Ovary (tissue), 10 donors: ENCODE measurements at places on chromosomes 16 and 17. TPM values are rescaled to one million over a fixed set of nuclear protein-coding genes. Genes with fewer than 3 reads are reported as not detected.

The PPP1R27 gene
- not detected for total RNA-seq

The CBFA2T3 gene
- 2.3 TPM for total RNA-seq

DNA sequence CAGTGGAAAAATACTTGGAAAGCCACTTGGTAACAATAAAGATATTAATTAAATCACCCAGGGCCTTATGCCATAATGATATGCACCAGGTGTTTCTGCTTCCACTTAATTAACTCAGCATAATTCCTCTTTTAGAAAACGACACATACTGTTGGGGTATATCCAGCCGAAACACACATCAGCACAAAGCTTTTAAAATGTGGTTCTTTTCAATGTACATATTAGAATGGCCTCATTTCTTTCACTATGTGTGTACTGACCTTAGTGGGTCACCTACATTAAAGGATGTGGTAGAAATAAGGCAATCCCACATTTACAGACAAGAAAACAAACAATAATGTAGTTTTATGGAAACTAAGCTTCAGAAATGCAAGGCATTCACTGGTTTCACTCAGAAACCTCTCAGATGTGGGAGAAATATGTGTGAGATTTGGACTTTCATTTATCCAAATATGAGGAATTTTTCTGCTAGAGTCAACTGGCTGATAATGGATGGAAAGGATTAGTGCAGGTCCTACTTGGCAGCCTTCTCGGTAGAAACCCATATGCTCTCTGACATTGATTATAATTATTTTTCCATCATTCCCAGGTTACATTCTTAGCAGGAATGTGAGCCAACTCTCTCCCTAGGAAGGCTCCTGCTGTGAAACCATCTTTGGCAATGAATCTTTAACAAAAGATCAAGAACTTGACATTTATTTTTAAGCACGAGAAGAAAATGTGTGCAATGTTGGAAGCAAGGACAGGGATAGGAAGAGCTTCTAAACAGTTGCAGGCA, 66.7 kb upstream of the DHX40 start:
- H3K27me3 ChIP-seq = no peaks in the 10 kb centered on the region
- DNase-seq = no peak
- no peaks in the 10 kb centered on the region for H3K4me1 ChIP-seq
- no peaks in the 10 kb centered on the region for H3K36me3 ChIP-seq
- H3K4me3 ChIP-seq = no peak overlapping the region

The DNAI2 gene
- 0.87 TPM for total RNA-seq

DNA sequence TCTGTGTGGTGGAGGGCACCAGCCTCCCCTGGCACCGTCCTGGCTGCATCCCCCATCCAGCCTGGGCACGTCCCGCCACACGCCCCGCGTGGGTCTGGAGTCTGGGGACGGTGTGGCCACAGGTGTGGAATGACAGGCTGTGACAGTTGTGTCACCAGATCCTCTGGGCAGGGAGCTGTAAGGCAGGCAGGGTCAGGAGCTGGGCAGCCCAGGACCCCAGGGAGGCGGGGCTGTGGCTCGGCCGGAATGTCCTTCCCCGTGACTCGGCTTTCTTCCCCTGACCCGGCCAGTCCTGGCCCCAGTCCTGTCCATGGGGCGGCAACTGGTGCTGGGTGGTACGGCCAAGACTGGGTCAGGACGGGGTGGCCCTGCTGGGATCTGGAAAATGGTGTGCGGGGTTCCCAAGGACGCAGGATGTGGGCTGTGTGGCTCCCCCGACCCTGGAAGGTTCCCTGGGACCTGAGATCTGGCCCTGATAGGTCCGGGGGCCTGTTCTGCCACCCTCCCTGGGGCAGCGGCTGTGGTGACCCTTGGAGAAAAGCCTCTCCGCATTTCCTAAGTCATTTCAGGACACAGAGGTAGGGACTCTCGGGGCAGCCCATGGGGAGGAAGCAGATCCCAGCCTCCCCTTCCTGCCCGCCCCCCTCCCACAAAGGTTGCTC, 3.3 kb upstream of the SLC16A3 start:
- H3K36me3 ChIP-seq = no peaks in the 10 kb centered on the region
- H3K27me3 ChIP-seq = no peaks in the 10 kb centered on the region
- H3K27ac ChIP-seq = no peak overlapping the region
- H3K4me1 ChIP-seq = peaks cover 4% of the 10 kb centered on the region
- H3K4me3 ChIP-seq = no peak overlapping the region
- DNase-seq = no peak

DNA sequence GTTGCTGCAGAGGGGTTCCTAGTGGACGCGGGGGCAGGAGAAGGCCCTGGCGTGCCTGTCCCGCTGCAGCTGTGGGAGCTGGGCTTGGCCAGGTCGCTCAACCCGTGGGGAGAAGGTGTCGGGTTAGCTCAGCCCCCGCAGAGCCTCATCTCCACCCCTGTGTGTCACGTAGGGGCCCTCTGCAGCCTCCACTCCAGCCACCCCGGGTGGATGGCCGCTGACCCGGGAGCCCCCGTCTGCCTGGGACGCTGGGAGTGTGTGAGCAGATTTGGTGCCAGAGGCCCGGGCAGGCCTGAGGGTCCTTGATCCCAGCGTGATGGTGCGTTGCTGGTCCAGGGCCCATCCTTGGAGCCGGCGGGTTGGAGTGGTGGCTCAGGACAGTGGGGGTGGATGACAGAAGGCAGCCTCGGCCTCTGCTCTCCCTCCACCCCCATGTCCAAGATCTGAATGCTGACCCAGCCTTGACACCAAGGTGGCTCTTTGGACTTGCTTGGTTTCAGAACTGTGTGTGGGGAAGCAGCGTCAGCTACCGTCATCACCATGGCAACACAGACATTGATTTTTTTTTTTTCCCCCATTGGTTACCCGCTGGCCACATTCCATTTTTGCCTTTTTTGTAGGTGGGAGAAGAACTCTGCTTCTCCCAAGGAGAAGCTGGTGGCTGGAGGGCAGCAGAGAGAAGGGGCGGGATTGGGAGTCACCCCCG, 35.7 kb downstream of the BAIAP2 start:
- H3K27ac ChIP-seq = no peak overlapping the region
- no peaks in the 10 kb centered on the region for H3K27me3 ChIP-seq
- H3K4me1 ChIP-seq = no peaks in the 10 kb centered on the region
- no peak overlapping the region for H3K4me3 ChIP-seq
- no peaks in the 10 kb centered on the region for H3K36me3 ChIP-seq

GRCh38 chr16:49700251-49701064, 155.5 kb downstream of the ZNF423 start:
- no peaks in the 10 kb centered on the region for H3K36me3 ChIP-seq
- H3K4me1 ChIP-seq = peaks cover 26% of the 10 kb centered on the region
- no peak overlapping the region for H3K4me3 ChIP-seq
- no peaks in the 10 kb centered on the region for H3K27me3 ChIP-seq

The KRTAP4-6 gene
- total RNA-seq = not detected

GRCh38 chr17:76234354-76234679, 6.0 kb downstream of the RNF157 start:
- H3K4me3 ChIP-seq = no peak overlapping the region
- no peak overlapping the region for H3K27ac ChIP-seq
- no peaks in the 10 kb centered on the region for H3K4me1 ChIP-seq
- no peaks in the 10 kb centered on the region for H3K27me3 ChIP-seq
- DNase-seq = no peak

The MLYCD gene
- 7.0 TPM for total RNA-seq

DNA sequence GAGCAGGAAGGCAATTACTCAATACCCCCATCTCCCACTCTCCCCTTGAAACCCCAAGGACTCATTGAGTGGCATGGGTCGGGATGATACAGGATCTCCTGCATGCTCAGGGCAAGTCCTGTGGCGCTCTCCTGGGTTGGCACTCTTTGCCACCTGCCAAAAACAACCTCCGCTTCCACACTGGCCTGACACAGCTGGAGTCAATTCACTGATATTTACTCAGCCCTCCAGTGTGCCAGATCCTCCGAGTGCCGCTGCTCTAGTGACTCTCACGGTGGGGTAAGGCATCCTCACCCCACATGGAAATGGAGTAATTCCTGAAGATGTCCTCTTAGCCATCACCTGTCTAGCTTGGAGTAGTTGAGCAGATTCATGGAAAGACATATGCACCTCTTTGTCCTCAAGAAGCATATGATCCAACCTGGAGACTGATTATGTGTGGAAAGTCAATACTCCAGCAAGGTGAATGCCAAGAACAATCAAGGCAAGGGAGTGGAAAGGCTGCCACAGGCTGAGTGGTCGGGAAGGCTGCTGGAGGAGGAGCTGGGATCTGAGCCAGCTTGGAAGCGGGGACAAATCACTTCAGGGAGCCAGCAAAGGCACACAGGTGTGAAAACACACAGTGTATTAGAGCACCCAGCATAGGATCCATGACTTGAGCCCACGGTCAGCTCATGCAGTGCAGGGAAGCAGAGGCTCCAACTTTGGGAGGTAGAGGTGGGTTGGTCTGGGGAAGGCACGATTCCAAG, 12.6 kb upstream of the GOSR2 start:
- no peak overlapping the region for H3K27ac ChIP-seq
- H3K4me1 ChIP-seq = no peaks in the 10 kb centered on the region
- no peak overlapping the region for H3K4me3 ChIP-seq
- no peak for DNase-seq
- no peaks in the 10 kb centered on the region for H3K27me3 ChIP-seq
- H3K36me3 ChIP-seq = no peaks in the 10 kb centered on the region

DNA sequence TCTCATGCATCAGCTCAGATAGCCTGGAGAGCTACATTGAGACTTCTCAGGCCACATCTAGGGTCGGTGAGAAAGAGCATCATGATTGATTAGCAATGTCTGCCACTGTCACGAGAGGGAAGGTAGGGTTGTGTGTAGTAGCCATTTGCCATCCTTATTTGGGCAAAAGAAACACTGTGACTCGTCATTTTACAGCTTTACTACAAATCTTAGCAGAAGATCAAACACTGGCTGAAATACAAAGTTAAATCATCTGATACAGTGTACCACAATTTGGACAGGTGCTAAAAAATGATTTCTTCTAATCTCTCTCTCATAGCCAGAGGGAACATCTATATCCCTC, 334.3 kb downstream of the CBLN1 start:
- H3K4me3 ChIP-seq = no peak overlapping the region
- no peak for DNase-seq
- no peaks in the 10 kb centered on the region for H3K36me3 ChIP-seq
- H3K27ac ChIP-seq = no peak overlapping the region
- H3K4me1 ChIP-seq = no peaks in the 10 kb centered on the region

The QPRT gene
- 43.1 TPM for total RNA-seq

The HS3ST3B1 gene
- total RNA-seq = 9.4 TPM

The PIRT gene
- not detected for total RNA-seq

The HIC1 gene
- total RNA-seq = 60.8 TPM

The MRM3 gene
- total RNA-seq = 10.1 TPM

DNA sequence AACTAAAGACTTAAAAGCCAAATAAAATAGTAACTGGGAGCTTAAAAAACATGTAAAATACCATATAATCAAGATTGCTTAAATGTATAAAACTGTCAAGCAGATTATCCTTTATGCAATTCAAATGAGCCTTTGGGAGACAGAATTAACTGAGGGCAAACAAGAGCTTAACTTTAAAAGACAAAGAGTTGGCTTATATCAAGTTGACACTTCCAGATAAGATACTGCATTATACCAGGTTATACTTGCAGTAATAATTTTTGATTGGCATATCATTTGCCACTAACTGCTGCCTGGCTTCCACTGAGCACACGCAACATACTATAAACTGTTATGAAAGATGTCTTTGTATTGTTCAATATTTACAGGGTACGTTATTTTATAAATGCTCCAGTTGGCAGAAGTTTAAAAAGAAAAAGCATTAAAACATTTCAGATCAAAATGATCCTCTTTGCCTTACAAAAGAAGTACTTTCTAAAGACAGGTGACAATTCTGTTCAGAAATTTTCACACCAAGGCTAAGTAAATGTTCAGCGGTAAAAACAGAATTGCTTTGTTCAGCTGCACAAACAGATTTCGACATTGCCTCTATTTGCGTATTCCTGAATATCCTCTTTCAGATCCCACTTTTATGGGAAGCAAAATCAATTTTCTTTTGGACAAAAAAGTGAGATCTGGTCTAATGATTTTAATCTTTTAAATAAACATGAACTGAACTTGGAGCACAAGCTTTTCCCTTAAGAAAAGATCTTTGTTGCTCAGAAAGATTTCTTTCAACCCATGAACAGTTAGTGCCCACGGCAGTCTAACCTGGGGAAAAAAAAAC, 50.7 kb downstream of the TOX3 start:
- no peaks in the 10 kb centered on the region for H3K4me1 ChIP-seq
- no peaks in the 10 kb centered on the region for H3K36me3 ChIP-seq
- H3K27me3 ChIP-seq = no peaks in the 10 kb centered on the region
- no peak overlapping the region for H3K27ac ChIP-seq

The PHB1 gene
- 132 TPM for total RNA-seq

The ABI3 gene
- total RNA-seq = 4.1 TPM

The RTN4RL1 gene
- total RNA-seq = 4.1 TPM

GRCh38 chr16:79349803-79350202, 250.7 kb downstream of the MAF start:
- no peaks in the 10 kb centered on the region for H3K27me3 ChIP-seq
- H3K36me3 ChIP-seq = no peaks in the 10 kb centered on the region
- H3K4me1 ChIP-seq = peaks cover 1% of the 10 kb centered on the region
- H3K27ac ChIP-seq = no peak overlapping the region
- no peak for DNase-seq
- no peak overlapping the region for H3K4me3 ChIP-seq

GRCh38 chr17:70544317-70544716, 375.0 kb downstream of the KCNJ2 start:
- no peaks in the 10 kb centered on the region for H3K36me3 ChIP-seq
- no peaks in the 10 kb centered on the region for H3K4me1 ChIP-seq
- no peak overlapping the region for H3K27ac ChIP-seq

DNA sequence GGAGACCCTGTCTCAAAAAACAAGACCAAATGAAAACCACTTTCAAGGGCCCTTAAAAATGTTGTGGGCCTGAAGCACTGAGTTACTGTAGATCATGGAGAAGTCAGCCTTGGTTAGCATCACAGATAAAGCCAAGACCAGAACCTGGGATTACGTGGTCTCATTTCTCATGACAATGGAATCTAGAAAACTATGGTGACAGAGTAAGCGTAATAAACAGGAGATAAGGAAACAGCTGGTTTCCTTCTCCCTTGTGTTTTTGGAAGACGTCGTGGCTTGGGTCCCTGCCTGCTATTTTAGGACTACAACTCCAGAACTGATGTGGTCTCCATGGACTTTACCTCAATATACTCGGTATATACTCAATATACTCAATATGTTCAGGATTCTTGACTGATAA, 180.7 kb upstream of the ZFHX3 start:
- no peak overlapping the region for H3K4me3 ChIP-seq
- peaks cover 2% of the 10 kb centered on the region for H3K4me1 ChIP-seq
- DNase-seq = no peak
- H3K27me3 ChIP-seq = no peaks in the 10 kb centered on the region
- no peaks in the 10 kb centered on the region for H3K36me3 ChIP-seq
